ENCODE measurements at places on chromosomes 1 and 21.

DNA sequence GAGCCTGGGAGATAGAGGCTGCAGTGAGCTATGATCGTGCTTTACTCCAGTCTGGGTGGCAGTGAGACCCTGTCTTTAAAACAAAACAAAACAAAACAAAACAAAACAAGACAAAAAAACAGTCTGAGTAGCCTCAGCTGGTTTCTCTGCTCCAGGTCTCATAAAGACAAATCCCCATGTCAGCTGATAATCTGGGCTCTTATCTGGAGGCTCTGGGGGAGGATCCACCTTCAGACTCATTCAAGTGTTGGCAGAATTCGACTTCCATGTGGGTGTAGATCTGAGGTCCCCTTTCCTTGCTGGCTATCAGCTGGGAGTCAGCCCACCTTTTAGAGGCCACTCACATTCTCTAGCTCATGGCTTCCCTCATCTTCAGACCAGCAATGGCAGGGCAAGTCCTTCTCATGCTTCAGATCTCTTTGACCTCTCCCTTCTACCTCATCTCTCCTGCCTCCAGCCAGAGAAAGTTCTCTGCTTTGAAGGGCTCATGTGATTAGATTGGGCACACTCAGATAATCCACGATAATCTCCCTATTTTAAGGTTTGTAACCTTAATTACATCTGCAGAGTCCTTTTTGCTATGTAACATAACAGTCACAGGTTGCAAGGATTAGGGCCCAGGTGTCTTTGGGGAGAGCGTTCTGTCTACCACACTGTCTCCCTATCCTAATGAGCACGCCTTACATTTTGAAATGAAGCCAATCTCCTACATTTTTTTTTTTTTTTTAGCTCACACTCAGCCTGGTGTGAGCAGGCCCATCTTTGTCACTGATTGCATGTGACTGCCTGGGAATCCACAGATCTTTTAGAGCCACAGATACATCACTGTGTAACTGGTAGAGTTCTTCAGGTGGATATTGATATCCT lies 7.5 kb upstream of the PYCR2 start:
- DNase-seq: no peak

DNA sequence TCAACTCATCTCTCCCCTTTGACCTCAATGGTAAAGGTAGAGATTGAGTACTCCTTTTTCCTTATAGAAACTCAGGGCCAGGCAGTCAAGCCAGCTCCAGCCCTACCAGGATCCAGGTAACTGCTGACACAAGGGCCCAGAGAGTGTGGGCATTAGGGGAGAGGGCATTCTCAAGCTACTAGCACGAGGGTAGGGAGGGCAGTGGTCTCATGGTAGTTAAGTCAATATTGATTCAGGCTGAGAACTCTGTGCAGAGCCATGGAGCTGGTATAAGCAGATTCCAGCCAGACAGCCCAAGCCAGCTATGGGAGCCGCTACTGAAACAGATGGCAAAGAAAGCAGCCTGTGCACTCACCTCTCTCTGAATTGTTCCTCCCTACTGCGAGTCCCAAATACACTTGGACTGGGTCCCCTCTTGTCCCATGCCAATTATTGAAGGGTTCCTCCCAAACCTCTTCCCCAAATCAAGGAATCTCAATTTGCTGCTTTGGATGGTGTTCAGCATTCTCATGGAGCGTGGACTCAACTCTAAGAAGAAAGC lies 2.8 kb downstream of the PI4KB start:
- no peak for DNase-seq

DNA sequence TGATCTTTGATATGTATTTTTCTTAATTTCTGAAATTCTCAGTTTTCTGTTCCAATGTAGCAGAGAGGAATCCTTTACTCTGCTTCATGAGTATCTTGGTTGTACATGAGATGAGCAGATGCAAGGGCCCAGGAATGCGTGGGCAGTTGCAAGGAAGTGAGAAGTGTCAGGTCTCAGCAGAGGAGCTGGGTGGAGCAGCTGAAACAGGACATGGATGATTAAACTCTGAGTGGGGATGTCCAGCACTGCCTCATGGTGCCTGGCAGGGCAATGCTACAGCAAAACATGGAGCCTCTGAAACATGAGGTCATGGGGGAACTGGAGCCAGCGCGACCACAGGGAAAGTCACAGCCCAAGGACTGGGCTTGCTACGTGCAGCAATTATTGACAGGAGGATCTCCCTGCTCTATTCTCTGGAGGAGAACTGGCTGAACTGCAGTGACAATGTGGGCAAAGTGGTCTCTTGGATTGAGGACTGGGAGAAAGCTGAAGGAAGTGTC lies 48.4 kb downstream of the COLGALT2 start:
- DNase-seq: peak; percentile 73

GRCh38 chr1:101044749-101045148 lies 19.2 kb upstream of the DPH5 start:
- no peak for DNase-seq

- peak; percentile 57 for DNase-seq
Observed at GRCh38 chr1:28064064-28064463, 24.3 kb downstream of the EYA3 start.

- DNase-seq: peak; percentile 69
Observed at GRCh38 chr1:12113433-12114339, 50.6 kb downstream of the TNFRSF8 start.

GRCh38 chr1:244460197-244460596 lies 876 bp upstream of the CATSPERE start:
- no peak for DNase-seq

DNA sequence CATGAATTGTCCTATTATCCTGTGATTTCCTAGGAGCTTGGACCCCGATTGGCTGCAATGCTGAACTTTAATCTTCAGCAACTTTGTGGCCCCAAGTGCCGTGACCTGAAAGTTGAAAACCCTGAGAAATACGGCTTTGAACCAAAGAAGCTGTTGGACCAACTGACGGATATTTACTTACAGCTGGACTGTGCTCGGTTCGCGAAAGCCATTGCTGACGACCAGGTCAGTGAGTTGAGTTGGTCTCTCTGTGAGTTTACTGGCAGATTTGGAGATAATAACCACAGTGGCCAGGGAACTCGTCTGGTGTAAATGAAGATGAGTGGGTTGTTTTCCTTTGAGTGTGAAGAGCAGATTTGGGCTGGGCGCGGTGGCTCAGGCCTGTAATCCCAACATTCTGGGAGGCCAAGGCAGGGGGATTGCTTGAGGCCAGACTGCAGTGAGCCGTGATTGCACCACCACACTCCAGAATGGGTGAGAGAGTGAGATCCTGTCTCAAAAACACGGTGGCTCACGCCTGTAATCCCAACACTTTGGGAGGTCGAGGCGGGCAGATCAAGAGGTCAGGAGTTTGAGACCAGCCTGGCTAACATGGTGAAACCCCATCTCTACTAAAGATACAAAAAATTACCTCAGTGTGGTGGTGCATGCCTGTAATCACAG lies 39.1 kb upstream of the KIF1B start:
- no peak for DNase-seq

DNA sequence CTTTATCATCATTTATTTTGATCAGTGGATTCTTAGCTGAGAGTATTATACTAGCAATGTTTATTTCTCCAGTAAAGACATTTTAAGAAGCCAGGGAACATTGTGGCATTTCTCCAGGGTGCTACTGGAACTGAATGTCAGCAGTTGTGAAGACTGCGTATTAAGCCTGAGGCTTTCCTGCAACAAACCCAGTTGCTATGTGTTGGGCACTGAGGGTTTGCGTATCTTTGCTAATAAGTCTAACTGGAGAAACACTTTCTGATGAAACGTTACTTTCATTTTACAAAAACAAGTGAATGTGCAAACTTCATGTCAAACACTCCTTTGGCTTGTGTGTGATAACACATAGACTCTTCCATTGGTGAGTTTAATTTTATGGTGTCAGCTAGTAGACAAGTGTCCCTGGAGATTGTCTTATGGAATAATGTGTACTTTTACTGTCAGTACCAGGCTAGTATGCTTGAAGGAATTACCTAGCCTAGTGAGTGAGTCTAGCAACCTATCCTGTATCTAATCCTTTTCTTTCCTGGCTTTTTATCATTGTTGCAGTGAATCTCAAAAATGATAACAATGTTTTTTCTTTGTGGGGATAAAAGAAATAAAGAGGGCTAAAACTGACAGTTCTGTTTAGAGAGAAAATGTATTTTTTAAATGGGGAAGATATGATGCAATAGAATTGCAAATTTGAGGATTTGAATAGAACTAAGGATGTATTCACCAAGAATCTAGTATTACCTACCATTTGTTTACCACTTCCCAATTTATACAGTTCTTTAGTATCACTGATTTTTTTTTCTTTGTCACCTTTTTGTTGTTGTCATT lies 70.1 kb downstream of the MTR start:
- DNase-seq: no peak

DNA sequence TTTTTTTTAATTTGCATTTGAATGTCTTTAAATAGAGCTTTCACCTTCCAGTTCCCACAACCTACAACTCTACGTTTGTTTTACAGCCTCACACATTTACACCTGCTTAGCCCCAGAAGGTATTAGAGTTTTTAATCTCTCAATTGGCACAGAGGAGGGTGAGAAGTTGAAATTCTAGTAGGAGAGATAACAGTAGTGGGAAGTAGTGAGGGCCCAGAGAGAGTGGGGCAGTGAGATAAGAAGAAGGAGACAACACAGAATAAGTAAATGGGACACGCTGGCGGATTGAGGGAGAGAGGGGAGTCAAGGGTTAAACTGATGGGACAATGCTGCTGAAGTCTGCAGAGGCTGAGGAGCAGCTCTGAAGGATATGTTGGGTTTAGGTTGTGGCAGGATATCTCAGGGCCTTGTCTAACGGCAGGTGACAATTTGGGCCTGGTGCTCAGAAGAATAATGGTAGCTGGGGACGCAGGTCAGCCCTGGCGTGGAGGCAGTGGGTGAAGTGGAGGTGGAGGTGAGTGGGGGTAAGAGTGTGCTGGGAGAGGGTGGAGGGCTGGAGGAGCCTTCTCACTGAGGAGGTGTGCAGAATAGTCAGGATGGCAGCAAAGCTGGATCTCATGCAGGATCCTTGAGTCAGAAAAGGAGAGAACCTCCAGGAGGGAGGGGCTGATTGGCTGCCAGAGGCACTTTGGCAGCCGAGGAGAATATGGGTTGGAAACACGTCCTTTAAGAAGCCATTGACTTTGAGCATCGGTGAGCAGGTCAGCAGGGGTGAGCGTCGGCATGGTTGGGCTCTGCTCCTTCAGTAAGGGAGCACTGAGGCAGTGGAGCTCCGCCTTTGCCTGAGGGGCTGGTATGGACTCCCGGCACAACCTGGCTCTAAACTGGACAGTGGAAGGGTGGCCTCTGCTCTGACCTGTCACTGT lies 72.9 kb downstream of the SYT6 start:
- DNase-seq: no peak

DNA sequence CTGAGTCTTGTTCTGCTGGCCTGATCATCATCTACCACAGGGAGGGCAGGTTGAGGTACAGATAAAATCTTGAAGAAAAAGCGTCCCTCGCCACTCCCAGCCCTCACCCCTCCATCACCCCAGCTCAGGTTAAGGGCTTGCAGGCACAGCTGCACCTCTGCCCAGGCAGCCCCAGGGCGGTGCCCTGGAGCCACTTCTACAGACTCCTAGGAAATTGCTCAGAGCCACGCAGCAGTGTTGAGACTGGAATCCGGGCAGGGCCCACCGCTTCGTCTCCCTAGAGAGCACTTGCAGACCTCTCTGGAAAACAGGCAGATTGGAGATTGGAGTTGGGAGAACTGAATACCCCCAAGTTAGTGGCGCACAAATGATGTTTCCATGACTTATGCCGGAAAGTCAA lies 35.3 kb downstream of the VN1R5 start:
- no peak for DNase-seq

DNA sequence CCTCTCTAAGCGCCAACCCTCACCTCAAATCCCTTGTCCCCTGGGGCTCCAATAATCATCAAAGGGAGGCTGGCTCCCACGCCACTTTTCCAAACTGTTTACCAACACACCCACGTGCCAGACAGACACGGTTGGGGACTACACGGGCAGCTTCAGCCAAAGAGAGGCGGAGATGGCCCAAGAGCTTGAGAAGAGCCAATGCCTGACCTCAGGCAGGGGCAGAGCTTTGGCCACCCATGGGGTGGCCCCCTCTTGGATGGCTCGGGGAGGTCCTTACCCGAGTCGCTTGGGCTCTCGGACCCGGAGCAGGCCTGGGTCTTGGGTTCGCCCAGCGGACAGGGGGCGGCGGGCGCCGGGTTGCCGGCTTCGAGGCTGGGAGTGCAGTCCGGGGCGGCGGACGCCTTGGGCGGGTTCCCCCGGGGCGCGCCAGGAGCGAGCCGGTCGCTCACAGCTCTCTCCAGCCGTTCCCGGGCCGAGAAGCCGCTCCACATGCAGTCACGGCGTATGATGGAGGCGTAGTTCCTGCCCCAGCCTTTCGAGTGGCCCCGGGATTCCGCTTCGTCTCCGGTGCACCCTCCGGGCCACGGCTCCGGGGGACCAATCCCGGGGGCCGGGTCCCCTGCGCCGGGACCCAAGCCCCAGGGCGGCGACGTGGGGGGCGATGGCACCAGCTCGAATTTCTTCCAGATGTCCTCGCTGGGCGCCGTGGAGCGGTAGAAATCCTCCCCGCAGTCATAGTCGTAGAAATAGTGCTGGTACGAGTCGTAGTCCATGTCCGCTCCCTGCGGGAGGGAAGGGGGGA lies 854 bp downstream of the MYCL start:
- no peak for DNase-seq

GRCh38 chr21:43909741-43910400 lies 44.8 kb downstream of the AGPAT3 start:
- no peak for DNase-seq

DNA sequence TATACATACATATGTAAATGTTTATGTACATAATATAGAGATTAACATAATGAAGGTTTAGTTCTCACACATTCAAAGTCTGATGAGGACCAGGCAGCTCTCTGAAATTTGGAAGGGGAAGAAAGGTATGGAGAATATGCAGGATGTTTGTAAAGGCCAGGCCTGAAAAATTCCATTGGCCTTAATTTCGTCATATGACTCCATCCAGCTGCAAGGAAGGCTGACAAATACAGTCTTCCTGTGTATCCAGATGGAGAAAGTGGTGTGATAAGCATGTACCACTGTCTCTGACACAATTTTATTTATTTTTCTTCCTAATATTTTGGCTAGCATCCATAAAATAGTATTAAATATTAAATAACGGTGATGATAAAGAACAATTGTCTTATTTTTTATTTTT lies 6.3 kb upstream of the SGIP1 start:
- DNase-seq: peak; percentile 72

DNA sequence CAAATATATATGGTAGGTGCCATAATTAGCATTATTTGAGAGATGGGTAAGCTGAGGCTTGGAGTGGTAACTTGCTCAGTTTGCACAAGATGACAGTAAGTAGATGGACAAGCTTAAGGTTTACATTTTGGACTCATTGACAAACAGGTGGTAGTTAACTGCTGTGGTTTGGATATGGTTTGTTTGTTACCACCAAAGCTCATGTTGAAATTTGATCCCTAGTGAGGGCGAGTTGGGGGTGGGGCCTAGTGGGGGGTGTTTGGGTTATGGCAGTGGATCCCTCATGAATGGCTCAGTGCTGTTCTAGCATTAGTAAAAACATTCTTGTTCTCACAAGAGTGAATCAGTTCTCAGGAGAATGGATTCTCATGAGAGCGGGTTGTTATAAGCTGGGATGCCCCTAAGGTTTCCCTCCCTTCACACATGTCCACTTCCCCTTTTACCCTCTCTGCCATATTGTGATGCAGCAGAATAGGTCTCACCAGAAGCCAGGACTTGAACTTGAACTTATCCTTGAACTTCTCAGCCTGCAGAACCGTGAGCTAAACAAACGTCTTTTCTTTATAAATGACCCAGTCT lies 6.6 kb upstream of the PRRX1 start:
- DNase-seq: no peak

GRCh38 chr1:15445390-15446122 lies 7.3 kb downstream of the CTRC start:
- no peak for DNase-seq

- DNase-seq: no peak
Observed at GRCh38 chr1:154417338-154417608, 12.1 kb downstream of the IL6R start.

- no peak for DNase-seq
Observed at GRCh38 chr1:217484871-217485270, 146.0 kb downstream of the GPATCH2 start.

Data from fibroblast of the aortic adventitia (primary cell).